ENCODE measurements at places on chromosomes 4 and X.
A peak's percentile ranks its signal among the peaks of the same experiment; 100 is the strongest.

GRCh38 chr4:145324161-145324560 is 143.8 kb upstream of the OTUD4 start:
- no peak for DNase-seq

- no peak for DNase-seq
Observed at GRCh38 chr4:173763389-173763788, 233.4 kb upstream of the HAND2 start.

DNA sequence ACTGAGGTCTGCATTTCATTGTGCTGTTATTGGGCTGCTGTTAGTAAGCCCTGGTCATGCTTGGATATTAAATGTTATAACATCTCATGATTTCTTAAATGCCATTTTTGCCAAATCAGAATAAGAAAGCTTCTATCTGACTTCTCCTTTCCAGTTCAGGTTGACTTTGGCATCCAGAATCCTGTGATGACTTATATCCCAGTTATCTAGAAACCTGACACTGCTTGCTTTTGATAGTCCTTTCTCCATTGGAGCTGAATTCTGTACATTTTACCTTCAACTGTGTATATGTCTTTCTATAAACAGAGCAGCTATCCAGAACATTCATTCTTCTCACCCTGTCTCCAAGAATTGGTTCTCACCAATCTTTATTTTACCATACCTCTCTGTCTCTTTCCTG is 257.7 kb upstream of the GNPDA2 start:
- no peak for DNase-seq

GRCh38 chr4:38132107-38132673 is 172.0 kb downstream of the PTTG2 start:
- peak; percentile 89 for DNase-seq

GRCh38 chr4:552019-552418 is 24.1 kb downstream of the TMEM271 start:
- DNase-seq = no peak

GRCh38 chrX:66074920-66075879 is 35.3 kb upstream of the VSIG4 start:
- no peak for DNase-seq

GRCh38 chrX:11778230-11778629 is 20.2 kb downstream of the MSL3 start:
- DNase-seq = peak; percentile 5

GRCh38 chr4:29311247-29311646 is 1408.9 kb upstream of the PCDH7 start:
- DNase-seq = no peak

DNA sequence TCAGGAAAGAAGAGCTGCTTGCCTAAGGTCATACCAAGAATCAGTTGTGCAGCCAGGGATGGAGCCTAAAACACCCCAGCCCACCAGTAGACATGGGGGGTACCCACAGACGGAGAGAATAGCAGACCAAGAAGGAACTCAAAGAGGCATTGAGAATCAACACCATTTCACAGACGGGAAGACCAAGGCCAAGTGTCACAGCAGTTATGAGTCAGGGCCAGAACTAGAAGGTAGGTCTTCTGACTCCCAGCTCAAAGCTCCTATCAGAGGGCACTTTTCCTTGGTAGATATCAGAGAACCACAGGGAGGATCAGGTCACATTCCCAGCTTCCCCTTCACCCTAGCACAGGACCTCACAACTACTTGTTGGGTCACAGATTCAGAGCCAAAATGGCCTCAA is 14.5 kb downstream of the OTUD5 start:
- no peak for DNase-seq

DNA sequence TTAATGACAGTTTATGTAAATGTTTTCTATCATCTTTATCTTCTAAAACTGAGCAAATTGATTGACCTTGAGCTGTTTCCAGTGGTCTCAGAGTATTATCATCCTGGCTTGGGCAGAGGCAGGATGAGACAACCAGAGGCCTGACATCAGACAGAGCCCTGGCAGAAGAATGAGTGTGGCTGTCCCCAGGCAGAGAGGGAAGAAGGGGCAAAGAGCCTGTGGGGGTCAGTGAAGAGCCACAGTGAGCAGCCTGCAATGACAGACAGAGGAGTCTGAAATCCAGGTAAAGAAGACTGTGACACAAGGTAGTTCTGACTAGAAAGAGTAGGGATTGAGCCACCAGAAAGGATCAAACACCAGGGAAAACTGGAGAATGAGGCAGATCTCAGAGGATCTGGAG is 182.4 kb upstream of the ARSJ start:
- no peak for DNase-seq

GRCh38 chr4:151176685-151177084 is 77.3 kb downstream of the RPS3A start:
- no peak for DNase-seq

- DNase-seq = no peak
Observed at GRCh38 chr4:67261971-67262370, 283.3 kb downstream of the CENPC start.

DNA sequence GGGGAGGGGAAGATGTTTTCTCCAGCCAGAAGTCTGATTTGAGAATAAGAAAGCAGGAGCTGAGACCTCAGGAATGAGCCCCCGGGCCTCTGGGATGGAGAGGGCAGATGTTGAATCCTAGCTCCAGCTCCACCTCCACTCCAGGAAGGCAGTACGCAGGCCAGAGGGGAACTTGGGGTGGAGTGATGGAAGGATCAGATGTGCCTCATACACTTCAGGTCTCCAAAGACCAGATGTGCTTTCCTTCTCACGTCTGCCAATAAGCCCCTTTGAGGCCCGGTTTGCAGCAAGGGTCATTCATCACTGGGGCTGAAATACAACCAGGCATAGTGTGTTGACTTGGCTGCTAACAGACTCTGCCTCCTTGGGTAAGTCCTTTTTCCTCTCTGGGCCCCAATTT is 28.1 kb downstream of the STARD8 start:
- no peak for DNase-seq

GRCh38 chrX:82734140-82734539 is 774.0 kb upstream of the POU3F4 start:
- no peak for DNase-seq

- DNase-seq = no peak
Observed at GRCh38 chr4:127580300-127580699, 52.5 kb upstream of the INTU start.

DNA sequence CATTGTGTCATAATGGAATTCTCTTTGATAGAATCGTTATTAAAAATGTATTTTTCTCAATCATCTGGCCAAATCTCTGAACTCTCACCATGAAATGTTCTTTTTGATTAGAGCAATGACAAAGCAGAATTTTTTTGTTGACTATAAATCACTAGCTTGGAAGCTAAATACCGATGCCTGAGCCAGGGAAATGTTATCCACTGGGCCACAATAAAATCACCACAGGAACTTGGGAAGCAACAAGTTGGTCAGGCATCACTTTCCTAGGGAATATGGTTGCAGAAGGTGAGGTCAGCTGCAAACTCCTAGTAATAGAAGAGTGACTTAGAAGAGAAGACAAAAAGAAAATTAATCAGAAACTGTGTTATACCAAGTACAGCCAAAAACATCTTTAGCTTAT is 60.6 kb upstream of the CFAP47 start:
- no peak for DNase-seq

GRCh38 chrX:99914635-99915034 is 495.4 kb downstream of the PCDH19 start:
- DNase-seq = no peak

- peak; percentile 64 for DNase-seq
Observed at GRCh38 chr4:169492436-169493163, 119.8 kb downstream of the NEK1 start.

DNA sequence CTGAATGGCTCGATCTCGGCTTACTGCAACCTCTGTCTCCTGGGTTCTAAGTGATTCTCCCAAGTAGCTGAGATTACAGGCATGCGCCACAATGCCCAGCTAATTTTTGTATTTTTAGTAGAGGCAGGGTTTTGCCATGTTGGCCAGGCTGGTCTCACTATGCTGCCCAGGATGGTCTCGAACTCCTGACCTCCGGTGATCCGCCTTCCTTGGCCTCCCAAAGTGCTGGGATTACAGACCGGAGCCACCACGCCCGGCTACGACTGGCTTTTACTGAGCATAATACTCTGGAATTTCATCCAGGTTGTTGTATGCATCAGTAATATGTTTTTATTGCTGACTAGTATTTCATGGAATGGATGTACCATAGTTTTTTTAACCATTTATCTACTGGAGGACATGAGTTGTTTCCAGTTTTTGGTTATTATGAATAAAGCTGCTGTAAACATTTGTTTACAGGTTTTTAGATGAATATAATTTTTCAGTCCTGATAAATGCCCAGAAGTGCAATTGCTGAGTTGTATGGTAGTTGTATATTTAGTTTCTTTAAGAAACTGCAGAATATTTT is 31.2 kb downstream of the N4BP2 start:
- DNase-seq = no peak

GRCh38 chrX:118730500-118731247 is 3.3 kb downstream of the IL13RA1 start:
- DNase-seq = peak; percentile 50

DNA sequence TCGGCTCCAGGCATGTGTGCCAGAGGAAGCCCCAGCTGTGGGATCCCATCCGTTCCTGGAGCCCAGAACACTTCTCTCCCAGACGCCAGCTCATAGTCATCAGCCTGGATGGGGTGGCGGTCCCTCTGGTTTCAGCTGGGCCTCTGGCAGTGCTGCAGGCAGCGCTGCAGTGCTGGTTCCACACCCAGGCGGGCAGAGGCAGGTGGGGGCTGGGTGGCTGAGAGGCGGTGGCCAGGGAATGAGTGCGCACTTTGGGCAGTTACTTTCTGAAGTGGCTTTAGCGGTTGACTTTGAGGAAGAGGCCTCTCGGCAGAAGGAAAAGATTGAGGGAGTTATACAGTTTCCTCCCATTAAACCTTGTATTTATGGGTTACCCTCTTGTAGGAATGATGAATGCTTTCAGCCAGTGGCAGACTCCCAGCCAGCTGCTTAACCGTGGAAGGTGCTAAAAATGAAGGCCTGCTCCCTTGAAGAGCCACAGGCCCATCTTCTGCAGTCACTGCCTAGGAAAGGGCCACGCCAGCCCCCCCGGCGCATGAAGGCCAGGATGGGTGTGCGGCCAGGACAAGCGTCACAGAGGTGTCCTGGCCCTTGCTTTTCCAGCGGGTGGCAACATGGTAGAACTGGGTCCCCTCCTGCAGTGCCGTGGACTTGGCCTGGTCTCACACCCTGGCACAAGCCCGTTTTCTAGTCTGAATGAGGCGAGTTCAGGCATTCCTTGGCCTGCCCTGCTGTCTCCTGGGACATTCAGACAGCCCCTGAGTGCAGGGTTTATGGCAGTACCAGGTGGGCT is 9.9 kb downstream of the TADA2B start:
- no peak for DNase-seq

All from AG08395 (cell line).